ENCODE measurements at places on chromosomes 13 and 19. TPM values are rescaled to one million over a fixed set of nuclear protein-coding genes. Genes with fewer than 3 reads are reported as not detected.

GRCh38 chr19:28301961-28302360, 911.0 kb downstream of the UQCRFS1 start:
- no peak for DNase-seq

GRCh38 chr13:50766013-50766412, 77.5 kb downstream of the DLEU7 start:
- no peak for DNase-seq

- no peak for DNase-seq
Measured at GRCh38 chr19:8731428-8732169, 10.2 kb downstream of the OR2Z1 start.

Gene KLK8
- total RNA-seq: not detected

DNA sequence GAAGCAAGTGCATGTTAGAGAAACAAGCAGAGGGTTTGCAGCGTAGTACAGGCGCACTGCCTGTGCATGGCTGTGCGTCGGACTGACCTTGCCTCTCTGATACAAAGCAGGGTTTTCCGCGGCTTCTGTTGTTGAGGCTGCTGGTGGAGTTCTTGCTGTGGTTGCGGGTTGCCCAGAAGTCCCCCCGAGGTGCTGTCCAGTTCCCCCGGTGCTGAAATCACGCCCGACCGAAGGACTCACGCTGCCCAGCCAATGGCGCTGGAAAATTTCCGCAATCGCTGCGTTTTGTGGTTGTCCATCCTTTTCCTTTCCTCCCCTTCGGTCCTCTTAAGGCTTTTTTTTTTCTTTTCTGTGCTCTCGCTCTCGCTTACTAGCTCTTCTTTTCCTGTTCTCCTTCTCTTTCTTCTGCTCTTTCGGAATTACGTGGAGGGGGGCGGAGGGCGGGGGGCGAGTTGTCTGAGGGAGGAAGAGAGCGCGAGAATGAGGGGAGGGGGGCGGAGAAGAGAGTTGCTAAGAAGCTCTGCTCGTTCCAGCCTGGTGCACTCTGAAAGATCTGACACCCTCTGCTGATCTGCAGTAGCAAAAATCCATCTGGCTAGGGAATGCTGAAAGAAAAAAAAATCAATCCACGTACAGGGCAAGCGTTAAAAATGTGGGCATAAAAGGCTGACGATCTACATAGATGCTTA, at the start of gene SLITRK1:
Gene SLITRK1 (minus strand): TSS at position 558 of the 689 bp plus-strand sequence. CDS start 967 bp downstream, outside the sequence.
- DNase-seq: peak; percentile 58

DNA sequence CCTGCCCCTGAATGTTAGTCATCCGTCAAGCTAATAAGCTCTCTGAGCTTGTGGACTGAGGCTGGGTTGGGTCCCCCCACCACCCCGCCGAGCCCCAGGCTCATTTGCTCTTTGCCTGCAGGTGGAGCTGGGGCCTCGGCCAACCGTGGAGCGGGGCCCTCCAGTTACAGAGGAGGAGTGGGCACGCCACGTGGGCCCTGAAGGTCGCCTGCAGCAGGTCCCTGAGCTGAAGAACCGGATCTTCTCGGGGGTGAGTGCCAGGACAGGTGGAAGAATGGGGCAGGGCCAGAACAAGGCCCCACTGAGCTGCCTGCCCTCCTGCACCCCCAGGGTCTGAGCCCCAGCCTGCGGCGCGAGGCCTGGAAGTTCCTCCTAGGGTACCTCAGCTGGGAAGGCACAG, 5.1 kb downstream of the TBC1D17 start:
- no peak for DNase-seq
